ENCODE measurements at places on chromosomes 7 and 10.

GRCh38 chr10:31694929-31695837 is 233.4 kb downstream of the ARHGAP12 start:
- DNase-seq = peak; percentile 23

DNA sequence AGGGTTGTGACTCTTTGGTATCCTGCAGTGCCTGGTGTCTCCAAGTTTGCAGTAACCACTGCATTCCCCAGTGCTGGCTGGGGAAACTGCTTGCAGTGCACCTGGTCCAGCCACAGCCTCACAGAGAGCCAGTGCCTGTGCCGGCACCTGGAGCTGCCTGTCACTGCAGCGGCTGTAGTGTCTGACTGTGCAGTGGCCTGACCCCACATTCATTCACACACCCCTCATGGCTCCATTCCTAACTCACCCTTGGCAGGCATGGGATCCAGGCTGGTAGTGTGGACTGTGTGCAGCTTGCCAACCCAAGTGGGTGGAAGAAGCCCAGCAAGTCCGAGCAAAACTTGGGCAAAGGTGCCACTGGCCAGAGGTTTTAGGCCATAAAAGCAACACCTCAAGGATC is 3.7 kb upstream of the CYP3A43 start:
- DNase-seq = no peak

- DNase-seq = peak; percentile 95
Measured at GRCh38 chr10:89327803-89328441, at the start of gene IFIT3. Gene IFIT3 (plus strand): TSS chr10:89327997. CDS start chr10:89328074, 77 bp downstream.

DNA sequence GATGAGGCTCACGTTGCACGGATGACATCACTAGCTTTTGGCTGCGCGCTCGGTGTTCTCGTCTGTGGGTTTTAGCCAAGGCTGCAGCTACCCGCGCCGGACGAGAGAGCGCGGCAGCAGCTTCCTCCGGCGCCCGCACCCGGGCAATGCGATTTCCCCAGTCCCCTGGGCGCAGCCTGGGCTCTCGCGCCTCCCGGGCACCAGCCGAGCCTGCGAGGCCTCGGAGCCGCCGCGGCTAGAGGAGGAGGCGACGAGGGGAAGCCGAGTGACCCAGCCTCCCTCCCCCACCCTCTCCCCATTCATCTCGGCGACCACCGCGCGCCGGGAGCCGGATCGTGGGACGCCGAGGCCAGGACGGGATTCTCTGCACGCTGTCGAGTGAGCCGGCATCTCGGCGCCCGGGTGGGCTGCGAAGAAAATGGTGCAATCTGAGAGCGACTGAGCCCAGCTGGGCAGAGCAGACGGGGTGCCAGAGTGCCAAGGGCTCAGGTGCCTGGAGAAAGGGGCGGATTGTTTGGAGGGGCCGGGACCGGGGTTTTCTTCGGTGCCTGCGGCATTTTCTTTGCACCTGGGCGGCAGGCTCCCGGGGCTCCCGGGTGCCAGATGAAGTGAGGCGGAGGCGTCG is 1.2 kb upstream of the TMEM178B start:
- DNase-seq = peak; percentile 41

- DNase-seq = no peak
Measured at GRCh38 chr10:71216751-71217265, 4.4 kb downstream of the UNC5B start.

DNA sequence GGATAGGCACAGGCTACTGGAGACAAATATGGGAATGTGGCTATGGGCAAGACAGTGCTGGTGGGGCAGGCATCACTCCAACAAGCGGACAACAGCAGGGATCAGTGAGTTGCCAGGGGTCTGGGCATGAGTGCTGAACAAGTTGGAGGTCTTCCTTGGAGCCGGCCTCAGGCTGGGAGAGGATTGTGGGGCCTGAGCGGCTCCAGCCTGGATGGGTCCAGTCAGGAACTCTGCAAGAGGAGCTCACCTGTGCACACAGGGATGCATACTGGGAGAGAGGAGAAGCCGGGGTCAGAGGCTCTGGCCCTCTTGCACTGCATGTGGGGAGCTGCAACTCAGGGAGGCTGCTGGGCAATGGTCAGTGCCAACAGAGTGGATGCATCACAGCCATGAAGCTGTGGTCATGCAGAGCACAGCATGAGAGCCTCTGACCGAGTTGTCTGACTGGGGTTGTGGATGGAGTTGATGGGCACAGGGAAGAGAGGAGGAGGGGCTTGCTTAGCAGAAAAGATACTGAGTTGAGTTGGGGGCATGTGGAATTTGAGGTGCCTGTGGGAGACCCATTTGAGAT is 204.0 kb upstream of the ZNF32 start:
- no peak for DNase-seq

DNA sequence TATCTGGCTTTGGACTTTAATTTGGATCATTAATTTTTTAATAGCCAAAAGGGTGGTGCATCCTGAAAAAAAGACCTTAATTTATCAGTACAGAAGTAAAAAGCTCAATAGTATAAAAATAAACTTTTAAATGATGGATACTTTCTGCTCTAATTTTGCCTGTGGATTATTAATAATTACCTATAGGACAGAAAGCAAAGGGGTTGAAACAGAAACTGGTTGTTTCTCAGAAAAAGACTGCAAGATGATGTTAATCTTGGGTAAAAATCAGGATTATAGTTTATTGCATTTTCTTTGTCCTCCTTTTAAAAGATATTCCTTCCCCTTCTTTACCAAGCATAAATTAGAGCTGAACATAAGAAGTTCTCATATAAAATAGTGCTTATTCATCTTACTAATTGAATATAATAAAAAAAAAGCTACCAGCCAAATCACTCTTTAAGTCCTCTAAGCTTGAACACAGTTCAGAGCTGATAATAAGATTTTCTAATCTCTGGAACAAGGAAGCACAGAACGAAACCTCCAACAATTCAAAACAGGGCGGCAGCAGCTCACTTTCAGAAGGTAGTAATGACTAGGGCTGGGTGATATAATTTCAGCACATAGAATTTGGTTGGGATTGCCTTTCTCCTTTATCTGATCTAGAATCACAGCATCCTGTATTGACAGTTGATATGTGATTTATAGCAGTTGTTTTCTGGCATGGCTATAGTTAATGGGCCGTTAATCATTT is 8.1 kb upstream of the GPR85 start:
- no peak for DNase-seq

- DNase-seq = peak; percentile 41
Measured at GRCh38 chr10:97532935-97533671, 34.4 kb downstream of the UBTD1 start.

DNA sequence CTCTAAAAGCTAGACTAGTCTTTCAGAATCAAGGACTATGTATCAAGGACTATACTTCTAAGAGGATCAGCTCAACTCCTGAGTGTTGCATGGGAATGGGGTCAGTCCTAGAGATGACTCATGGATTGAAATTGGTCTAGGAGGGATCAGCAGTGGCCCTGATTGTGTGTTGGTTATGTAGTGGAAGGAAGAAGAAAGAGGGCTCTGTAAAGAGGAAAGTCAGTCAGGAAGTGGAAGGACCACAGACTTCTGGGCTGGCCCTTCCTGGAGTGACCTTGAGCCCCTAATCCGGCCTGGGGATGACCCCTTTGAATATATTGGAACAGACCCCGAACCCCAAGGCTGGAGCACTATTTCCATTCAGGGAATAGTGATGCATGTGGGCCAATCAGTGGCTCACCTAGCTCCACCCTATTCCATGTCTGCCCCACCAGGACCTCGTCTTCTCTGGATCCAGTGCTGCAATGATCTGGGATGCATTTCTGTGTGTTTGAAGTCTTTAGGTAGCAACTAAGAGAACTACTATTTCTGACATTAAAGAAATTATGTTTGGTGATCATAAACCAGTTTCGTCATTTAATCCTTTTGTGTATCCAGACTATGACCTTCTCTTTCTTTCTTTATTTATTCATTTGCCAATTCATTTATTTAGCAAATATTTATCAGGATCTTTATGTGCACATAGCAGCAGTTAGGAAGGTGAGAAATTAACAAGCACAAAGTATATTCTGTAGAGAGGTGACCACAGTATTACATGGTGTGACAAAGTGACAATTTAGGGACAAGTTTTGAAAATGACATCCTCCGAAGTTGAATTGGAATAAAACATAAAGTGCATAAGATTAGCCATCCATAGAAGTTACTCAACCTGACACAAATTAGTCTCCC is 48.6 kb upstream of the KIF5B start:
- DNase-seq = peak; percentile 43

DNA sequence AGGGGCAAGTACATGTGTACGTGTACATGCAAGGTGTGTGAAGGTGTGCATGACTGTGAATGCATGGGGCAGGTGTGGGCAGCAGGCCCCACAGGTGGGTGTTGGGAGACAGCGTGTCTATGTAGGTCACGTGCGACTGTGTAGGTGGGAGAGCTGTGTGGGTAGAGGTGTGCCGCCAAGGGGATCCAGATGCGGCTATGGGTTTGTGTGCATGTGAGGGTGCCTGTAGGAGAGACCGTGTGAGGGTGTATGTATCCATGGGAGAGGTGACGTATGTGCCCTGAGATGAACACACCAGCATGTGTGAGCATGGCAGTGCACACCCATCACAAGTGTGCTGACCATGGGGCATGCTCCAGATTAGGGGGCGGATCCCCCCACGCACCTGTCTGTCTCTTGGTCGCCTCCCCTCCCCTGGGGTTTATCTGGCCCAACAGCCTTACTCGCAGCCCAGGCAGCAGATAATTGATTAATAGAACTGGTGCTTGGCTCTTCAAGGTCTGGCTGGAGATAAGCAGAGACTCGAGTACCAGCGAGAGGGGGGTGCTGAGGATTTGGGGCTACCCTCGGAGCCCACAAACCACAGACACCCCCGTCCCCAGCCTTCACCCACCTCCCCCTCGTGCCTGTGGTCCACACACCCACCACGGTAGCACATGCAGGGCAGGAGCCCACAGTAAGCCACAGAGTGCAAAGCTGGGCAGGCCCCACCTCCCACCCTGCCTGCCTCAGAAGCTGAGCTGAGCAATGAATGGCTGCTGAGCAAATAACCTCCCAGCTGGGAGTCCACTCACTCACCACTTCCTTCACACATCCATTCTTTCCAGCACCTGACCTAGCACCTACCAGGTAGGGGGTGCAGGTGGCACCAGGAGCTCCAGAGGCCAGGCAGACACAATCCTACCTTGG is 41.4 kb upstream of the ZMIZ1 start:
- no peak for DNase-seq

DNA sequence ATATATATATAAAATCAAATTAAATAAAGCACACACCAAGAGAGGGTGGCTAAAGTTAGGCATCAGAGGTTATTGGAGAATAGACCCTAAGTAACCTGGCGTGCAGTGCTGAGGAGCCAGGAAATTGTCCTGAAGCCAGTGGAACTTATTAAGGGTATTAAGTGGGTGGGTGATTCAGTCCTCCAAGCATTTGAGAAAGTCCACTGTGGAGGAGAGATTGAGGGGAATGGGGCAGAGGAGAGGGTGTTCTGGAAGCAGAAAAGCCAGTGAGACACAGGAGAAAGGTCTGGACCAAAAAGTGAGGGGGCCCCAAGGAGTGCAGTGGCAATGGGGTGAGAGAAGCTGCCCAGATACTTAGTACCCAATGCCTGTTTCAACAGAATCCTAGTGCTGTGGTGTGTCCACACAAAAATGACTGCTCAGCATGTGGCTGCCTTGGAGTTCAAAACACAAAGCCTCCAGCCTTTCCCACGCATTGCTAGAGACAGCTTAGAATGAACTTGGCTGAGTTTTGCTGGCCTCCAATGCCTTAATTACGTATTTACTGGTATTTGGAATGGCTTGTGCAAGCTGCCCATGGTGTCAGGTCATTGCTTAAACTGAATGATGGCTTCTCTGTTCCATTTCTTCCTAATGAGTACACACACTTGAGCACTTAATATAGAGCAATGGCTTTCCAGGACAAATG is 44.9 kb upstream of the CHST15 start:
- DNase-seq = peak; percentile 24

DNA sequence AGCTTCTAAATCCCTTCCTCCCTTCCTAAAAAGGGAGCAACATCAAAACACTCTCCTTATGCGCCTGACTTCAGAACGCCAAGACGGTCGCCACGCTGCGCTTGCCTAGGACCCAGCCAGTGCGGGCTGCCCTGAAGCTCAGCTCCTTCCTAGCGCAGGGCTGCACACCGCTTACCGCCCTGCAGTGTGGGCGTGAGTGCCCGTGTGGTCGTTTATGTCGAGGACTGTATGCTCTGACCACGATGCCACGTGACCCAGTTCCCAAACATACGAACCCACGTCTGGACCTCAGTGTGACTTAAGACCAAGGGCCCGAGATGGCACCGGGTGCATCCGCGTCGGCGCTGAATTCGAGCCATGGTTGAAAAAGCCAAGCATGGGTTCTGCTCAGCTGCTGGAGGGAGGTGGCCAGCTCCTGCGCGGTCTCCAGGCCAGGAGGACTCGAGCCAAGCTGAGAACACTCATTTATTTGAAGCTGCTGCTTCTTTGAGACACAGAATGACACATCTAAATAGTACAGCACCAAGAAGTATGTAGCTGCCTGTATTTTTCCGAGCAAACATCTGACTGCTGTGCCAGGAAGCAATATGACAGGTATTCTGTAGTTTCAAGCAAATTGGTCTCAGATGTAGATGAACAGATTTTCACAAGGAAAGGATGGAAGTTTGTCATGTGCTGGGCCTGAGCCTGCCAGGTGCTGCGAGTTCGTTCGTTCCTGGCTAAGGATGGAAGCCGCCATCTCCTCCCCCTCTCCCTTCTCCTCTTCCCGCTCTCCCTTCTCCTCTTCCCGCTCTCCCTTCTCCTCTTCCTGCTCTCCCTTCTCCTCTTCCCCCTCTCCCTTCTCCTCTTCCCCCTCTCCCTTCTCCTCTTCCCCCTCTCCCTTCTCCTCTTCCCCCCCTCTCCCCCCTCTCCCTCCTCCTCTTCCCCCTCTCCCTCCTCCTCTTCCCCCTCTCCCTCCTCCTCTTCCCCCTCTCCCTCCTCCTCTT is 184.7 kb downstream of the EBF3 start:
- no peak for DNase-seq

DNA sequence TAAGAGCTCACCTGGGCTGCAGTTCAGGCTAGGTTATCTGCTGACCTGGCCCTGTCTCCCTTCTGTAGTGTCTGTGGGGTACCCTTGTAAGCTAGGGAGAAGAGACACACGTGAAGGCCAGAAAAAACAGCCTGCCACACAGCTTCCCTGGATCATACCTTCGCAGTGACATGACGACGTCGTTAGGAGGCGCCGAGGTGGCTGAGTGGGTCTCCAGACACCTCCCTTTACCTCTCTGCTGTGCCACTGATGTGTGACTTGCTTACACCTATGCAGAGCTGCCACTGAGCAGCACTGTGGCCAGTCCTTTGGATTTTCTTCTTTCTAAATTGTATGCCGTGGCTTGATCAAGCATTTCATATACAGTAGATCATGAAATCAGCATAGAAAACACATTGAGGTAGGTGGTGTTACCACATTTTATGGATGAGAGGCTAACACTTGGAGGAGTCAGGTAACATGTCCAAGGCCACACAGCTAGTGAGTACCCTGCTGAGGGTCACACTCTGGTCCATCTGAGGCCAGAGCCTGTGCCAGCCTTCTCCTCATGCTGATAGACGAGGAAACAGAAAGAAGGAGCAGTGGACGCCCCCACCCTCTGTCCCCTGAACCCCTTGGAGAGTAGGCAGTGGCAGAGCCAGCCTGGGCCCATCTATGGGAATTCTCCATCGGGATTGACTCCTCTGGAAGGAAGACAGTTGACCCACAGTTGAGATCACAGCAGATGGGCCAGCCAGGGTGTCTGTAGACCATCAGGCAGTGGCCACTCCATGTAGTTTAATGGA is 23.1 kb downstream of the HTRA1 start:
- DNase-seq = no peak
